Suppressor macrophage (primary cell): ENCODE measurements at places on chromosomes 1 and 21.

DNA sequence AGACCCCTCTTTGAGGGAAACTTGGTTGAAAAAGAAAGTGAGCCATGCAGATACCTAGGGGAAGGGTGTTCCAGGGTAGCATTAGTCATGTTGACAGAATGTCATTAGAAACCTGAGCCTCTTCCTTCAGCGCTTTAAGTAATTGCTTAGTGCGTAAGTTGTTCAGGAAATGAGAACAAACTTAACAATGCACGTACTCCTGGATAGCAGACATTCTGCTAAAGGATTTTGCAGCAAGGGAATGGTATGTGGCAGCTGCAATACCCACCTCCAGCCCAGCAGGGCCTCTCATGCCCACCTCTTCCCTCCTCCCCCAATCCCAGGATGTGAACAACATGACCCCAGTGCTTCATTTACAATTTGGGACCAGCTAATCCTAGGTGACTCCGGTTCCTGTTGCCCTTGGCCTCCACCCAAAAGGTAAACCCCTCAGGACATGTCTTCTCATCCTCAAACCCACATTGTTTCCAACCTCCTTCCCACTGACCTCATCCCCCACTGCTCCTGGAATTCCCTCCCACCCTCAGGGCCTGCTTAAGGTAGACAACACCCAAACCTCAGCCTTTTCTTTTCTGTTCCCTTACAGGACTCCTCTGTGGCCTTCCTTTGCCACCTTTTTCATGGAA lies 98.0 kb upstream of the BCAR3 start:
- no peak for DNase-seq

GRCh38 chr1:14296795-14297194 lies 301.7 kb upstream of the KAZN start:
- DNase-seq: no peak

GRCh38 chr1:216325946-216326345 lies 97.3 kb downstream of the USH2A start:
- DNase-seq: no peak

DNA sequence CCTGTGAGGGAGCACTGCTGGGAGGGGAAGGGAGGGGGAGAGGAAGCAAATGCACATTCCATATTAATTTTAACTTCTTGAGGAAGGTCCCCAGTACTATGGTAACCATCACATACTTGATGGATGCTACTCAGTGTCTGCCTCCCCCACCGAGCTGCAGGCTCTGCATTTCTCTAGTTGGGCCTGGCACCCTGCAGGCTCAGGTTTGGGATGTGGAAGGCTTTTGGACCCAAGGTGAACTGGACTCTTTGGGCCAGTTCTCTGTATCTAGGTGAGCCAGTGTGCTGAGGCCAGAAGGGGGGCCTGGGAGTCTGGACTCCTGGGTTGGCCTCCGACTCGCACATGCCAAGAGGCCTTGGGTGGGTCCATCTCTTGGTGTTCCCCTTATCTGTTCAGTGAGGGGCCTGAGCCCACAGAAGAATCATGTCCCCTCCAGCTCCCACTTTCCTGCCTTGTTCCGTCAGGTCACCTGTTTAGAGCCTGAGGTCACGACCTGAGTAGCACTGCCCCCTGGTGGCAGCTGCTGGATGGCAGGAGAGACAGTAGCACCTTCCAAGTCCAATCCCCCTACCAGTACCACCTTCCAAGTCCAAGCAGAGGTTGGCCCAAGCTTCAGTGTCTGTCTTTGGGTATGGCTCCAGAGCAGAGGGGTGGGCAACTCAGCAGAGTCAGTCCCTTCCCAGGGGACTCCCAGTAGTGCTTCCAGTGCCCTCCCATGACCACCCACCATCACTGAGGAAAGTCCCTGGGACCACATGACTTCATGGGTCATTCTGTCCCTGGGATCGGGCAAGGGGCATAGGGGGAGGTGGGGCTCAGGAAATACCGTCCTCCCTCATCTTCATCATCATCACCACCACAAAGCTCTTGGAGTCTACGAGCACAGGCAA lies 241.8 kb downstream of the TRABD2B start:
- DNase-seq: peak; percentile 79

DNA sequence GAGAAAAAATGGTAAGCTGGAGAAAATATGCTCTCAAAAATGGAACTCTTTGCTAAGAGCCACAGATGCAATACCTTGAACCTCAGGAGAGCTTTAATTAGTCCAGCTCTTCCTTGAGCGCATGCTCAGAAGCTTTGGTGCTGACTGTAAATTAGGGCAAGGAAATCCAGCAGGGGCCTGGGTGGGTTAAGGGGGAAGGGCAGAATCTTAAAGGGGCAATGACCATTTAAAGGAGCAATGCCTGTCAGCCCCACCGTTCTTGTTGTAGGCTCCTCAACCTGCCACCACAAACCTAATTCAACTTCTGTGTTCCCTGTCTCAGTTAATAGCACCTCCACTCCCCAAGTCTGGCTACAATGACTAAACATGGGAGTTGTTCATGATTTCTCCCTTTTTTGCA lies 6.8 kb upstream of the SLC22A15 start:
- DNase-seq: no peak

- DNase-seq: no peak
These were observed 22.5 kb downstream of the SLC45A1 start for GRCh38 chr1:8340448-8340847.

DNA sequence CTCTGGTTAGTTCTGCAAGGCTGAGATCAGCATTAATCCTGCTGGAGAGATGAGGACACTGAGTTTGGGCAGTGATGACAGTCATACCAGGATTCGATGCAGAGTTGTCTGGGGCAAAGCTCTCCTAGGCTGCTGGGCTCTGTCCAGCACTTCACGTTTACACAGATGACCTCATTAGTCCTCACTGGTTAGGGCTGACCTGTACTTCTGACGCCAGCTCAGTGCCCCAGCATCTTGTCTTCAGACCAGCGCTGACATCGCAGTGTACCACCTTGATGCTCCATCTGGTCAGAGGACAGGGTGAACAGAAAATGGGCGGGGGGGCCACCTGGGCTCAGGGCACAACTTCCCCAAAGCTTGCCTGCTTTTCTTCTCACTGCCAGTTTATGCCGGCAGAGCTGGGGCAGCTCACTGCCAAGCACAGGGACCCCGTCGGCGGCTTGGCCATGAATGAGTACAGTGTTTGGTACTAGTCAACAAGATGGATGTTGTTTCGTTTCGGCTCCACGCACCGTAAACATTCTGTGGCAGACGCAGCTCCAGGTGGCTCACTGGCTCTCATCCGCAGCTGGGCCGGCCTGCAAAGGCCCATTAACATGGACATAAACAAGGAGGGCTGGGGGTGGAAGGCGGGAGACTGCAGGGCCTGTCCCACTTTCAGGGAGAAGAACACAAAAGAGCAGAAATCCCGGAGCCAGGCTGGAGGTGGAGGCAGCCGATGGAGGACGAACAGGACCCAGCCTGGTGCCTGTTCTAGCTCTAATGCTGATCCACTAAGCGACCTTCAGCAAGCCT lies 118.7 kb downstream of the GLIS1 start:
- DNase-seq: no peak

- peak; percentile 43 for DNase-seq
These were observed 150.1 kb downstream of the CDC7 start for GRCh38 chr1:91650764-91651163.

- no peak for DNase-seq
These were observed 318.9 kb upstream of the PBX1 start for GRCh38 chr1:164240081-164240480.

- no peak for DNase-seq
These were observed 105.8 kb downstream of the TBX19 start for GRCh38 chr1:168386492-168386891.

DNA sequence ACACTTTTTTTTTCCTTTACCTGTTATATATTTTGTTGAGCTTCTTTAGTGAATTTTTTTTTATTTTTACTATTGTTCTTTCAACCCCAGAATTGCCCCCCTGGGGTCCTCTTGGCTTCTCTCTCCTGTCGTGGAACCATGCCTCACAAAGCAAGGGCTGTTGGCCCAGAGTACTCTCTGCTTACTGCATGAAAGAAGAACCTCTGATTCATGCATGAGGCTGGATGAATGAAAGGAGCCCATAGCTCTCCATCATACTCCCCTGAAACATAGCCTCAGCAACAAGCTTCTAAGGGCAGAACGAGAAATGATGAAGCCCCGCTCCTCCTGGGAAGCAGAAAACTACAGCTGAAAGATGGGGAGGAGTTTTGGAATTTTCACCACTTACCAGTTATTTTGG lies 1441.0 kb downstream of the BRINP3 start:
- DNase-seq: no peak

DNA sequence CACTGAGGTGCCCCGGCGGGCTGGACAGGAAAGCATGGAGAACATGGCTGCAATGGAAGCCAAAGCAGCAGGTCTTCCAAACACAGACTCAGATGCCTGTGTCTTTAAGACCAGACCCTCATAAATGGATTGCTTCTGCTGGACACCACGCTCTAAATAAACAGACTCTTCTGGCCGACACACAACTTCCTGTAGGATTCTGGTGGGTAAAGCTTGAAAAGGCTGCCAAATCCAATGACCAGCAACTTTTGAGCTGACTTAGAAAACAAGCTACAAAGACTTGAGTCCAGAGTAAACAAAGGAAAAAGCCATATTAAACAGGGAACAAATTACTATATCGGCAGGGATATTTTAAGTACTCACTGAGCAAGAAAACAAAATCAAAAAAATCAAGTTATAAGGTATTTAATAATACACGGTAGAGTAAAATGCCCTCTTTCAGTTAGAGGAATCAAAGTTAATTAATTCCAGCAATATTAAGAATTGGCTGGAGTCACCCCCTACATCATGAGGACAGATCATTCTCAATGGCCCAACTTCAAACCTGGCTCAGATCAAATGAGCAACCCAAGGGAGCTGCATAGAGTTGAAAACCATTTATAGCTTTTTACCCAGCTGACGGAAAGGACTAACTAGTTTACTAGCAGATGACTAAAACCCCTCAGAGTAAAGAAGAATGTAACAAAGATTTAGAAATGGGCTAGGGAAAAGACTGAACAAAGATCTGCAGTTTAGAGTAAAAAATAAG lies 102.4 kb downstream of the TGFBR3 start:
- no peak for DNase-seq

- no peak for DNase-seq
These were observed 272.6 kb upstream of the PROX1 start for GRCh38 chr1:213715182-213715581.

DNA sequence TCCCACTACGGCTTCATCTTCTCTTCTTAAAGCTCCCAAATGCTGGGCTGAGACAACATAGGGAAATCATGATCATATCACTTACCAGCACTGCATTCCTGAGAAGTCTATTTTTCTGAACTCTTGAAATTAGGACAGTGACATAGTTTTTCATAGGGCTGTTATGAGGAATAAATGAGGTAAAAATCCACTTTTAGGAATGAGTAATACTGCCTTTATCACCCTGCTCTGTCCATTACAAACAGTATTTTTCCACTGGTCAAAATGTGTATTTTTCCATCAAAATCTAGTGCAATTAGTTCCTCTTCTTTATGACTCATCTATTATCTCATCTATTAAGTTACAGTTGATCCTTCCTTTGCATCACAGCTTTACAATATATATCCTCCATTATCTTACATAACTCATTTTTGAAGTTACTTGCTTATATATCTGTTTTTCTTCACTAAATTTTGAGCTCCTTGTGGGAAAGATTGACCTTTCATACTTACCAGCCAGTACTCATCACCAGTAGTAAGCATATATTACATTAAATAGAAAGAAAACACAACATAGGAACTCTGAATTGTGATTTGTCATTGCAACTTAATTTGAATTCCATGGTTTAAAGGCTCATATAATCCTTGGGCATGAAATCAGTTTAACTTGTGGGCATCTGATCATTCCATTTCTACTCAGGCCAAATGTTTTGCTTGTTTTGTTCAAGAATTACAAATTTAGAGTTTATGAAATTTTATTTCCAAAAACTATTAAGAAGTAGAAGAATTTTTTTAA lies 37.1 kb downstream of the PRRX1 start:
- DNase-seq: no peak

- DNase-seq: peak; percentile 79
These were observed 39.1 kb downstream of the CLSTN1 start for GRCh38 chr1:9784508-9785133.

DNA sequence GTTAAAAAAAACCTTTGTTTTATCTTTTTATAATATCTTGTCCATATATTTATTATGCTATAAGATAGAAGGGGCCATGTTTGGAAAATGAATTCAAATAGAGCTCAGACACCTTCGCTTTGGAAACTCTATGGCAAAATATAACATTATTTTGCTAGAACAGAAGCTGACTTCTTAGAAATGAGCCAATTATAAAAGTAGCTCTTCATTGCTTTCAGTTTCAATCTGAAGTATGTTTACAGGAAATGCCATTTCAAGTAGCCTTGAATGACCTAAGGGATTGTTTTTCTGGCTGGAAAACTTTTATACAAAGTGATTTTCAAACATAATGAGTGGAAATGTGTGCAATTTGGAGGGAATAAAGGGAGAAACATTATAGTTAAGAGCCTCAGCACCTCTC lies 37.8 kb upstream of the GBP5 start:
- DNase-seq: no peak

DNA sequence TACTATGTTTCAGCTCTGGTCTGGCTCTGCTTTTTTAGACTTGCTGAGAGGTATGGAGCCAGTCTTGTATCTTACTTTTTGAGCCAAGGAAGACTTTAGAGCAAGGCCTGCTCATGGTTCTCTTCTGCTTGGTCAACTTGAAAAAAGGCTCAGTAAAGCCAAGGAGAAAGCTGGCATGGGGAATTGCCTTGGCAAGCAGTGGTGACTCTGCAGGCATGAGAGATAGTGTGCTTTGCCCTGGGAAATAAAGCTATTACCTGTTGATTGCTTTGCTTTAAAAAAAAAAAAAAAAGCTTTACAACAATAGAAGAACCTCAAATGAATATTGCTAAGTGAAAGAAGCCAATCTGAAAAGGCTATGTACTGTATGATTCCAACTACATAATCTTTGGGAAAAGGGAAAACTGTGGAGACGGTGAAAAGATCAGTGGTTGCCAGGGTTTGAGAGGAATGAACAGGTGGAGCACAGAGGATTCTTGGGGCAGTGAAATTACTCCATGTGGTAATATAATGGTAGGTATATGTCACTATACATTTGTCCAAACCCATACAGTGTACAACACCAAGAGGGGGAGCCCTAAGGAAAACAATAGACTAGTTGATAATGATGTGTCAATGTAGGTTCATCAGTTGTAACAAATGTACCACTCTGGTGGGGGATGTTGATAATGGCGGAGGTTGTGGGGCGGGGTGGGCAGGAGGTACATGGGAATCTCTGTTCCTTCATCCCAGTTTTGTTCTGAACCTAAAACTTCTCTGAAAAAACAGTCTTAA lies 87.6 kb downstream of the HMCN1 start:
- DNase-seq: no peak

DNA sequence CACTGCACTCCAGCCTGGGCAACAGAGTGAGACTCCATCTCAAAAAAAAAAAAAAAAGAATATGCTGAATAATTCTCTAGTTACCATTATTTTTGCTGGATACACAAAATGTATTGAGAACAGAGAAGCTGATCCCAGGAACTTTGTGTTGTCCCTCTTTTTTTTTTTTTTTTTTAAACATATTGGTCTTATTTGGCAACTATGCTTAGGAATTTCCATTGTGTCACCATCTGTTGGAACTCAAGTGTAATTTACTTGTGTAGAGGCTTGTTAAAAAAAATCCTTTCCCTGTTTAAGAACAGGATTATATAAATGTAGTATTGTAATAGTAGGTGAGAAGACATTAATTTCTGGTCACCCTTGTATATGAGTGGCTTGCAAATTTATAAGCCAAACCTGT lies 28.6 kb downstream of the CAMSAP2 start:
- no peak for DNase-seq

- DNase-seq: no peak
These were observed 26.3 kb downstream of the NFASC start for GRCh38 chr1:204896787-204897469.
